HS-5 (cell line): ENCODE measurements at places on chromosomes 5 and 9.

GRCh38 chr5:35306716-35307365 is 76.6 kb upstream of the PRLR start:
- no peak for DNase-seq

GRCh38 chr5:32981061-32981460 is 269.9 kb downstream of the NPR3 start:
- DNase-seq: no peak

GRCh38 chr5:181233801-181234454 is 9.8 kb downstream of the RACK1 start:
- DNase-seq: no peak

DNA sequence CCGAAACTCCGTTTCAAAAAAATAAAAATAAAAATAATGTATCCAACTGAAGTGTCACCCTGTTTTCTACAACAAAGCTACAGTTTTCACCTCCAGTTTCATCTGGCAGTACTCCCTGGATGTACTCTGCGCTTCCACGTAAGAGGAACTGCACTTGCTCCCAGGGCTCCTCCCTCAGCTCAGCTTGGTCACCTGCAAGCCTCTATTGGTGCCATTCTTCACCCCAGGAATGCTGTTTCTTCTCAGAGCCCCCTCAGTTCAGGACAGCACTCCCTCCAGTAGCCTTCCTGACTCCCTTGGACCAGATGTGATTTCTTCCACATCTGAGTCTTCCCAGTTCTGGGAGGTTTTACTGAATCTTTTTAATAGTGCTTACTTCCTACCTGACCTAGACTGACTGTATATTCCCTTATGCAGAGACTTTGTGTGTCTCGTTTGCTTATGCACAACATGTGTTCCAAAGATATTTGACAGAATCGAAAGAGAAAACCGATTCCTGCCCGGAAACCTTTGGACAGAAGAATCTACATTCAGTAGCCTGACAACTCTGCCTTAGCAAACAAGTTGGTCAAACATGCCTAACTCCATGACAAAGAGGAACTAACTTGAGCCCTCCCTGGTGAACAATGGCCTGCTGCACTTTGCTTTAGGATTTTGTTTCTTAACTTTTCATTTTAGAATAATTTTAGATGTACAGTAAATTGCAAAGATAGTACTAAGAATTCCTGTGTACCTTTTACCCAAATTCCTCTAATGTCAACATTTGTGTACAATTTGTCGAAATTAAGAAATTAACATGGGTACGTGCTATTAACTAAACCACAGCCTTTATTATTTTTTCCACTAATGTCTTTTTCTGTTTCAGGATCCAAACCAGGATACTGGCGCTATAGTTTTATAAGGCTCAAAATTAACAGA is 814 bp downstream of the CCDC125 start:
- DNase-seq: no peak

DNA sequence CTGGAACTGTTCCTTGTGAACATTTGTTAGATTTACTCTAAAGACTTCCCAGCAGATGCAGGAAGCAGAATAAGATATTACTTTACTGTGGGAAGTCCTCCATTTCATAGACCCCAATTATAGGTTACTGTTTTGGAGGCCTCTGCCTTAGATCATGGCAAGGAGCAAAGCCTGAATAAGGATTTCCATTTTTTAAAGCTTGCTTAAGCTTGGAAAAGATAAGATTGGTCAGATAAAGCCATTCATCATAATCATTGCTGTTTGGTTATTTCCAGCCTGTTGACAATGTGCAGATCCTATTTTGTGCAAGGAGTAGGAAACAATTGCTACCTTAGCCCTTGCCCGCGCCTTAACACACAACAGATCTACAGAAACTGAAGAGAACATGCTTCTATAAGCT is 129.5 kb upstream of the ITGA1 start:
- DNase-seq: no peak

DNA sequence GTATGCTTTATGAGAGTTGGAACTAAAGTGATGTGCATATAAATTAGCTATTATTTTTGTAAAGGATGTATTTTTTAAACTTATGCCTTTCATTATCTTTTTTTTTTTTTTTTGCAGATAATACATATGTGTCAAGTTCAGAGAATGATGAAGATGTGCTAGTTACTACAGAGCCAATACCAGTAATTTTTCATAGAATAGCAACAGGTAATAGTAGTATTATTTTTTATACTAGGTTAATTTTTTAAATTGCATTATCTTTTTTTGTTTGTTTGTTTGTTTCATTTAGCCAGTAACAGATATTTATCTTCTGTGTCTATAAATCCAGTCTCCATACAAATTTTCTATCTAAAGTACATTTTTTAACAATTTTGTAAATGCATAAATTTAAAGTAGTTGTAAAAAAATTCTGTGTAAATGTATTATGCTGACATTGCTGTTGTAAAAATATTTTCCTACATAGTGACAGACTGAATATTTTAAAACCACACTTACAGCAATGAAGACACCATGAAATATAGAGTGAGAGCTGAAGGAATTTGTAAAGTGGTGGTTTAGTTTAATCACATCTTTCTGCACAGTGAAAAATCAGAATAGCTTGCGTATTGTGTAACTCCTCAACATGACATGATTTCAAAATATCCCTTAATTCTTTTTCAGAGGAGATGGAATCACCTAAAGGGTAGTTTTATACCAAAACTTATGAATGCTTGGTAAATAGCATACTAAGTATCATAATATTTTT is 93.3 kb downstream of the PARP8 start:
- DNase-seq: no peak

DNA sequence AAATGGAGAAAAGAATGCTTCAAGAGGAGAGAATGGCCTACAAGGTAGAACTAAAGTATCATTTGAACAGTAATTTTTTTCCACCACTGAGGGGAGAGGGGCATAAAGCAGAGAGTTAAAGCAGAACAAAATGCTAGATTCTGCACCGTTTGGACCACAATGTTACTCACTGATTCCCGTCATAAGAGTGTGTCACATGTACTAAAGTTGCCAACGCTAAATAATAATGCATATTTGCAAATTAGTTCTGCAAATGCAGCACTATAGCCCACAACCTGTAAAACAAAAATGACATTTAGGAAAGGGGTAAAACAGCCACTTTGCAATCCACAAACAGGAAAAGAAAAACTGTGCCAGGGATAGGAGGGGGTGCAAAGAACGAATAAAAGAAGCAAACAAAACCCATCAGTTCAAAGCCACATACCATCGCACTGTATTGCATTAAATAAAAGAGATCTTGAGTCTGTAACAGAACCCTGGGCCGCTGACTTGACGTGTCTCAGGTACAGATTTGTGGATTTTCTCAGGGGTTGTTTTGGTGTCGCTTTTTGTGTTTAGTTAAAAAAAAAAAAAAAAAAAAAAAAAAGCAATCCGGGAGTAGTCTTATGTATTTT is 7.7 kb upstream of the NFIB start:
- DNase-seq: no peak

DNA sequence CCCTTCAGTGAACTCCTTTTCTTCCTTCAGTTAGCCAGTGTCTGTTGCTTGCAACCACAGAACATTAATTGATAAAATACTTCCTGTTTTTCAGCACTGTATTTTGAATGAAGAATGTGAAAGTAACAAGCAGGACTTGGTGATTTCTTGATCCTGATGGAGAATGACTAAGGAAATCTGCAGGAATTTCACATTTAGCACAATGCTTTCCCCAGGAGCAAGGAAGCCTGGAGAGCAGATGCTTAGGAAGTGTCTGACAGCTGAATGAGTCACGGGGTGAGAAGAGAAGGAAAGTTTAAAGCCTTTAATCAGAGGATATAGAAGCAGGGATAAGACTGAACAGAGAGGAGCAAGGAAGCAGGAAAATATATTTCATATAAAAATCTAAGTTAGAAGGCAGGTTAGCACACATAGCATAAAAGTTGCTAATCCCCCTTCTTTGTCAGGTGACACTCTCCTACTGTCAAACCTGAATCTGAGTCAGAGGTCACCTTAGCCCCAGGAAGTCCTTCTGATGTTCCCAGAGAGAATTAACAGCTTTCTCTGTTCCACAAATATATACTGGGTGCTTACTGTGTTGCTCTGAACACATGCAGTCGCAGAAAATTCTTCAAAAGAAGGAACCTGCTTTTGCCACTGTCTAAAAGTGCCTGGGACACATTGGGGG is 59.7 kb downstream of the GNA14 start:
- peak; percentile 88 for DNase-seq

DNA sequence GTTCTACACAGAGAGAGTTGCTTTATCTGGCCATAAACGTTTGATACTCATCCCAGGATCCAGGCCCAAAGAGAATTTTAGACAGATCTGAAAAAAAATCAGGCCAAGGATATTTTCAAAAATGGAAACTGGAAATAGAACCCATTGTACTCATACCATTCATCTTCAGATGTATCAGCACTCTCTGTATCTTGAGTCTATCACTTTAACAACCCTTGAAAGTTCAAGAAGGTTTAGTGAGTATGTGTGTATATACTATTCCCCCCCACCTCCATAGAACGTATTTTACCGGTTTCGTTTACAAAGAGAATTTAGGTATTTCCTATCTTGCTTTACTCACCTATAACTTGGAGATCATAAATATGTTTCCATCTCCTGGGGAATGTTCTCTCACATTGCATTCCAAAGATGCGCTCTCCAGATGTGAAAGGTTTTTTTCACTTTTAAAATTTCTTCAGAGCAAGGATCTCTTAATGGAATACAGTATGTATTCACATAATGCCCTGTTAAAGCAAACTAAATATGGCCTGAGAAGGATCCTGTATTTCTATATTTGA is 105.5 kb upstream of the TUT7 start:
- DNase-seq: no peak

DNA sequence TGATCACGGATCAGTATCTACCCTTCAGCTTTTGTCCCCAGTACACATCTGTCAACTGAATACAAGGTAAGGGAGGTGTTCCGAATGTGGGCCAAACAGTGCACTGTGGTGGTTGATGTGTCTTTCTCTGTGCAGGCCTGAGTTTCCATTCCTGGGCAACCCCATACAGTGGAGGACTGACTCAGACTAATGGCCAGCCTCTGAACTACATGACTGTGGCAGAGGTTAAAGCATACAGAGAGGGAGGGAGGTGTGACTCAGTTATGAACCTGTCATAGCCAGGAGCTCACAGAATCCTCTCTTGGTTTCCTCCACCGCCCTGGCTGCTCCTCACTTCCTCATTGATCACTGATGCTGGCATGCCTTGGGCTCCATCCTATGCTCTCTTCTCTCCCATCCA is 136.4 kb upstream of the TAS2R1 start:
- no peak for DNase-seq

DNA sequence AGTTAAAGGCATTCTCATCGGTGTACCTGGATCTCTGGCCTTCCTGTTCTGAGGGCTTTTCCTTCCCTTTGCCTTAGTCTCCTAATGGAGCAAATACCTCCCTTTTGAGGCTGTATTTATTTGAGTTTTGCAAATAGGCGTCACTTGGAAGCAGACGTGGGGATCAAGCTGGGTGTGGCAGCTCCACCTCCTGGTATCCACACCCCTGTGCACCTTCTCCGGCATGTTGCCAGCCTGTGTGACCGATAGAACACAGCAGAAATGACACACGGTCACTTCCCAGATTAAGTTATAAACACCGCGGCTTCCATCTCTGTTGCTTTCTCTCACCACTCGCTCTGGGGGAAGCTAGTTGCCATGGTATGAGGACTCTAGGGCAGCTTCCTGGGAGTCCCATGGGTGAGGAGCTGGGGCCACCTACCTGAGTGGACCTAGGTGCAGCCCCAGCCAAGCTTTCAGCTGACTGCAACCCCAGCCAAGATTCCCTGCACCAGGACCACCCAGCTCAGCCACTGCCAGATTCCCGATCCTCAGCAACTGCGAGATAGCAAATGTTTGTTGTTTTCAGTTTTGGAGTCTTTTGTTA is 214.4 kb upstream of the MVB12B start:
- no peak for DNase-seq

- DNase-seq: peak; percentile 25
These were observed 19.2 kb upstream of the TOR1B start for GRCh38 chr9:129783516-129784361.
